Osteoblast (primary cell): ENCODE measurements at places on chromosomes 7 and 10. TPM values are rescaled to one million over a fixed set of nuclear protein-coding genes. Genes with fewer than 3 reads are reported as not detected.

The VPS37D gene
- total RNA-seq, result 5.8 and 5.9 TPM in 2 replicates

The LIPA gene
- 46.7 and 60.7 TPM in 2 replicates for total RNA-seq

The ITPRID1 gene
- total RNA-seq, result not detected in 2 replicates

The LRRN3 gene
- 2.2 and 2.4 TPM in 2 replicates for total RNA-seq

The PLXDC2 gene
- 63.3 and 86.9 TPM in 2 replicates for total RNA-seq

The LEP gene
- under 0.01 and 0.36 TPM in 2 replicates for total RNA-seq
